ENCODE measurements at places on chromosomes 12 and 14. TPM values are rescaled to one million over a fixed set of nuclear protein-coding genes. Genes with fewer than 3 reads are reported as not detected.

DNA sequence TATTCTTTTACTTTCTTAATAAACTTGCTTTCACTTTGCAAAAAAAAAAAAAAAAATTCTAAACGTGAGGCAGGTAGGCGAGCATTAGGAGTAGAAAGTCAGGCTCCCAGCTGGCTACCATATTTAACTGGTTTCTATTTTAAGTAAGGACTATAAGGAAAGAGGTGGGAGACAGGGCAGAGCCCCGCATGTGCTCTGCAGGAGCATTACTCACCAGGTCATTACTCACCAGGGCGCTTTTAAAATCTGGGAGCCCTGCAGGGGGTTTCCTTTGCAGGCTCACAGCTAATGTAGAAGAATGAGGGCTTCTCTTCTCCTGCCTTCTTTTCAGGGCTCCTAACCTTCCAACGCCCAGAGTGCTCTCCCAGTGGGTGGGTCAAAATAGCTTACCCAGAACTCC lies 14.0 kb upstream of the DPF3 start:
- DNase-seq: no peak

DNA sequence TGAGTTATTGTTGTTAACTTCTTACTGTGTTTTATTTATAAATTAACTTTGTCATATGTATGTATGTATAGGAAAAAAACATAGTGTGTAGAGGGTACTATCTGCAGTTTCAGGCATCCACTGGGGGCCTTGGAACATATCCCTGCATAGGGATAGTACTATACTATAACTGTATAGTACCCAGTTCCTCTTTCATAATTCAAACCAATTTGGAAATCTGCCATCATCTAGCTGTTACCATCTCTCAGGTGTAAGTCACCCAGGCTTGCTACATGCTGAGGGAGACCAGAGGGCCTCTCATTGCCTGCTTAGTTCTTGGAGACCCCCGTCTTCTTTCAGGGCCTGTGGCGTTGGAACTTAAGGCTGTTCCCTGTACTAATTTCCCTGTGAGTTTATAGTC lies 12.9 kb upstream of the DCD start:
- DNase-seq: no peak

GRCh38 chr12:68178774-68179439 lies 19.4 kb upstream of the IFNG start:
- DNase-seq: no peak

DNA sequence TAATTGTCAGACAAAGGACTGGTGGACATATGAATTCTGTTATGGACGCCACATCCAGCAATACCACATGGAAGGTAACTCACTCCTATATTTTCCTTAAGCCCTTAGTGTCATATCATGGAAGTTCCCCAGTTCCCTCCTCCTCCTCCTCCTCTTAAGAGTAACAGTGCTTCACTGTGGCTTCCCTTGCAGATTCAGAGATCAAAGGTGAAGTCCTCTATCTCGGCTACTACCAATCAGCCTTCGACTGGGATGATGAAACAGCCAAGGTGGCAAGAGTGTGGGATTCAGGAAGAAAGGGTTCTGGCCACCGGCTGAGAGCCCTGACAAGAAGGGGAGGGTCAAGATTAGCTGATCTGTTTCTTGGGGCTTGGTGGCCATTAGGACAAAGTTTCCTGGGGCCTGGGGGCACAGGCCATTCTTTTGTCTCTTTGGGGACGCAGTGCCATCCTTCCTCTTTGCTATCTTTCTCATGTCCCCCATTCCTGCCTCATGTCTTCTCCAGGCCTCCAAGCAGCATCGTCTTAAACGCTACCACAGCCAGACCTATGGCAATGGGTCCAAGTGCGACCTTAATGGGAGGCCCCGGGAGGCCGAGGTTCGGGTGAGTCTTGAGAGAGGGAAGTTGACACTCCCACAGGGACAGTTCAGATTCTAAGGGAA lies 2.0 kb downstream of the OS9 start:
- DNase-seq: no peak

GRCh38 chr12:47995981-47996401 lies 8.3 kb downstream of the COL2A1 start:
- no peak for DNase-seq

DNA sequence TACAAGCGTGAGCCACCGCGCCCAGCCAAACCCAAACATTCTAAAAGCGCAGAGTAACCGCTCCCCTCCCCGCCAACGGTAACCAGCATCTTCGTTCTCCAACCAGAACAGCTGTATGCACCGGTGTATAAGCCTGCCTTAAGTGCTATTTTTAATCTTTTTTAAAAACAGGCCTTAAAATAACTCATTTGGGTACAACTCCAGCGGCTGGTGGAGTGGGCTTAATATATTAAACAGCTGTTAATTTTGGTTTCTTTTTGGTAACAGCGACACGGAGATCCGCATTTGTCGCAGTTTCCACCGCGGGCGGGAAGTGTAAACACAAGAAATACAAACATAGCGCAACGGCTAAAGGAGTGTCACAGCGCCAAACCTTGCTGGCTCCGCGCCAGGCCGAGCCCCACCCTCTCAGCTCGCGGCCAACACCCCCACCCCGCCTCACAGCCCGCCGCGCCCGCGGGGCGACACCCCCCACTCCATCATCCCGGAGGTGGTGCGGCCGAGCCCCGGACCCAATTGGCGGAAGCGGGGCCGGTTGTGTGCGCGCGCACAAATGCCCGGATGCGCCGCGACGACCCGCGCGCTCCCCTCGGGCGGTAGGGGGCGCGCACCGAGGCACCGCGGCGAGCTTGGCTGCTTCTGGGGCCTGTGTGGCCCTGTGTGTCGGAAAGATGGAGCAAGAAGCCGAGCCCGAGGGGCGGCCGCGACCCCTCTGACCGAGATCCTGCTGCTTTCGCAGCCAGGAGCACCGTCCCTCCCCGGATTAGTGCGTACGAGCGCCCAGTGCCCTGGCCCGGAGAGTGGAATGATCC lies at the start of gene MDM2:
TSS of gene MDM2 (plus strand) at position 602 of the 812 bp plus-strand sequence. CDS start 301 bp downstream, outside the sequence.
- peak; percentile 95 for DNase-seq

Gene RNASE3
- total RNA-seq: not detected

Gene GPR84
- not detected for total RNA-seq

- no peak for DNase-seq
Observed at GRCh38 chr14:60926002-60926401, 54.9 kb downstream of the TRMT5 start.

Gene KRT4
- total RNA-seq: not detected

DNA sequence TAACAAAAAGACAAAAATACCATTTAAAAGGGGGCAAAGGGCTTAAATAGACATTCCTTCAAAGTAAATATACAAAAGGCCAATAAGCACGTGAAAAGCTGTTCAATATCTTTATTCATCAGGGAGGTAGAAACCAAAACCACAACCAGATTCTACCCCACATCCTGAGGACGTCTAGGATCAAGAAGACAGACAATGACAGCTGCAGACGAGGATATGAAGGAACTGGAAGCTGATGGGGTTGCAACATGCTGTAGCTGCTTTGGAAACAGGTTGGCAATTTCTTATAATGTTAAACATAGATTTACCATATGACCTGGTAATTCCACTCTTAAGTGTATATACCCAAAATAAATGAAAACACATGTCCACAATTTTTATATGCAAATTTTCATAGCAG lies 85.1 kb upstream of the C14orf180 start:
- no peak for DNase-seq

DNA sequence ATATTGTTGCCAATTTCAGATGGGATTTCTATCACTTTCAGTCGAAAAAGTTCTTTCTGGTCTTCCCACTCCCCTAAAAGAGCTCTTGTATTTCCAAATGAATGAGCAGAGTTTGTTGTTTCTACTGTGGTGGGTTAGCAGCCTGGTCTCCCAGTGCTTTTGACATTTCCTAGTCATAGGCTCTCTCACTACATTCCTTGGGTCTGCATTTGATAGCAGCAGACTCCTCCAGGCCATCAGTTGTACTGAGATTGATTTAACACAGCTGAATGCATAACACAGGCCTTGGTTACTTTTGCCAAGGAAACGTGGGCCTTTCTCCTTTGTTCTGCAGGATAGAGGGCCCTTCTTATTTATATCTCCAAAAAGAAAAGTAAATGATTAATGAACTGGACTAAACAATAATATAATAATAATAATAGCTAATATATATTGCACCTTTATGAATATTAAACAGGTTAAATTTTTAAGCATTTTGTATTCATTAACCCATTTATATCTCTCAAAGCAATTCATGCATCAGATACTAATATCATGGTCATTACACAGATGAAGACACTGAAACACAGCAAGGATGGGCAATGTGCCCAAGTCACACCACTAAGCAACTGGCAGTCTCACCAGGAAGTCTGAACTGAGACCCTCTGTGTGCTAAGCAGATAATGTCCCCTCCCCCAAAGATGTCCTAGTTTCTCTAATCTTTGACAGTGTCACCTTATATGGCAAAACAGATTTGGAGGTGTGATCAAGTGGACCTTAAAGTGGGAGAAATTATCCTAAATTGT lies 1579.2 kb downstream of the AACS start:
- no peak for DNase-seq

GRCh38 chr12:51357374-51358047 lies 11.0 kb upstream of the CELA1 start:
- no peak for DNase-seq

Gene PLEKHG7
- total RNA-seq: not detected

GRCh38 chr12:89436062-89436461 lies 83.8 kb upstream of the DUSP6 start:
- no peak for DNase-seq

Gene DDX11
- 103 TPM for total RNA-seq

Gene FIGNL2
- total RNA-seq: 5.2 TPM

DNA sequence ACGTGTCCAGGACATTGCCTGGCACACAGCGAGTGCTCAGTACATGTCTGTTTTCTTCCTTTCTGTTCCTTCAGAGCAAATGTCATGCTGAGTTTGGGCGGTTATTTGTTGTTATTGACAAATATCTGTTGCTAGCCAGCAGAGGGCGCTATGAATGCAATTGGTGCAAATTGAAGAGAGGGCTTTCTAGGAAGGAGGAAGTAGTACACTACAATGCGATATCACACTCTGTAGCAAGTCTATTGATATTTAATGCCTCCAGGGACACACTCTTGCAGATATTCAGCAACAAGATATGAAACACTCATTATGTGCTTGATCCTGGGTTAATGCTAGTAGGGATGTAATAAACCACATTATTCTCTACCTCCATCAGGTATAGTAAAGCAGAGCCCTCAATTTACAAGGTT lies 267.3 kb upstream of the SRRM4 start:
- DNase-seq: peak; percentile 93

DNA sequence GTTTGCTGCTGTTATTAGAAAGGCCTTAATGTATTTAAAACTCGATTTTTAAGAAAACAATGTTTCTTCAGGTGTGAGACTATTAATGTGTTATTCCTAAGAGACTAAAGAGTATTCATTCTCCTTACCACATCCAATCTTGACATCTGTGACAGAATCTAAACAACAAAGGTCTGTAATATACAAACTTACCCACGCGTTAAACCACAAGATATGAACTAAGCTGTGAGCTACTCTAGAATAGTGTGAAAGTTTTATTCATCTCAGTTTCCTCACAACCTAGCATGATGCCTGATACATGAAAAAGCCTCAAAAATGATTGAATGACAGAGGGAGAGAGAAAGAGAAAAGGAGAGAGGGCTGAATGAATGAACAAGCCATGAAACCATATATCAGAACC lies 117.3 kb upstream of the COCH start:
- DNase-seq: no peak

GRCh38 chr14:101830271-101830670 lies 68.8 kb downstream of the PPP2R5C start:
- no peak for DNase-seq

- no peak for DNase-seq
Observed at GRCh38 chr12:75814851-75815754, 216.5 kb downstream of the PHLDA1 start.

- no peak for DNase-seq
Observed at GRCh38 chr12:127381681-127382080, 885.3 kb upstream of the TMEM132C start.

DNA sequence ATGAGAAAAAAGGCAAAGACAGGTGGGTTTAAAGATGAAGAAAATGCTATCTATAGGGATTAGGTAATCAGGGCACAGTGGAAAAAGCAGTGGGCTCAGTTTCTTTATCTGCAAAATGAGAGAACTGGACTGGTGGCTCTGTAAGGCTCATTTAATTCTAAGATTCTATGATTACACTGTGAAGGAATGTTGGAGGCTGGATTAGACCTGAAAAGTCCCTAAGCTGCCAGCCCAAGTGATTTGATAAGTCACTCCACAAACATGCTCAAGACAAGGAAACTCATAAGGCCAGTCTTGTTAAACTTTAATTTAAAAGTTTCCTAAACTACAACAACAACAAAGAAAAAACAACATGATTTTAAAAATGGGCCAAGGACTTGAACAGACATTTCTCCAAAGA lies 75.1 kb downstream of the DCAF5 start:
- no peak for DNase-seq

- no peak for DNase-seq
Observed at GRCh38 chr14:101250336-101250947, 310.9 kb upstream of the DIO3 start.

Gene CYP46A1
- total RNA-seq: 0.59 TPM

Gene CHST11
- 13.4 TPM for total RNA-seq

GRCh38 chr12:78442454-78442801 lies 422.1 kb upstream of the SYT1 start:
- no peak for DNase-seq

DNA sequence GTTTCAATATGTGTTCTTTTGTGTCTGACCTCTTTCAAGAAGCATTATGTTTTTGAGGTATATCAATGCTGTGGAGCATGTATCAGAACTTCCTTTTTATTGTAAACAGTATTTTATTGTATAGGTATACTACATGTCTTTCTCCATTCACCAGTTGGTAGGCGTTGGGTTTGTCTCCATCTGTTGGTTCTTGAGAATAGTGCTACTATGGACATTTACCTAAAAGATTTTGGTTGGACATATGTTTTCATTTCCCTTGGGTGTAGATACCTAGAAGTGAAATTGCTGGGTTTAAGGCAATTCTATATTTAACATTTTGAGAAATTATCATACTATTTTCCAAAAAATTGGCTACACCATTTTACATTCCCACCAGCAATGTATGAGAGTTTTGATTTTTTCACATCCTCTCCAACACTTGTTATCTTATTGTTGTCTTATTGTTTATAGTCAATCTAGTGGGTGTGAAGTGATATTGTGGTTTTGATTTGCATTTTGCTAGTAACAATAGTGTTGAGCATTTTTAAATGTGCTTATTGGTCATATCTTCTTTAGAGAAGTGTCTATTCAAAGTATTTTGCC lies 409.2 kb downstream of the IPO8 start:
- DNase-seq: peak; percentile 52

Gene TAC3
- 22.0 TPM for total RNA-seq

- DNase-seq: peak; percentile 71
Observed at GRCh38 chr14:39097159-39097558, 5.9 kb downstream of the SEC23A start.

Gene MGAT4C
- 4.3 TPM for total RNA-seq

DNA sequence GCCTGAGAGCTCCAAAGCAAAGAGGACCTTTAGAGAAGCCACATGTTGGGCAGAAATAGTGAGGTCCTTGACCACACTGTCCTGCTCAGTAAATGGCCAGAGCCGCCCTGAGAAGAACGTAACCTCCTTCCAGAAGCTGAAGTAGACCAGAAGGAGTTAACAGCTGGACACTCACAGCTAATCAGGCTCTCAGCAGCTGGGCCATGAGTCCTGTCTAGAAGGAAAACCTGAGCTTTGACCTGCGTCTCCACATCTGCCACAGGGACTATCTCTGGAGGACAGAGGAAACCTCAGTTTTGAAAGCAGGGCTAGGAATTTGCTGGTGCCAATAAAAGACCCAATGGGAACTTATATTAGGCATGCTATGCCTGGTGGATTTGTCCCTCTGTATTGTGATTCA lies 12.3 kb upstream of the DHRS4 start:
- no peak for DNase-seq
